ENCODE measurements at places on chromosomes 2 and 18. TPM values are rescaled to one million over a fixed set of nuclear protein-coding genes. Genes with fewer than 3 reads are reported as not detected.

STPG4 gene
- not detected for total RNA-seq

SERPINB12 gene
- total RNA-seq = not detected

HNMT gene
- 0.78 TPM for total RNA-seq

AGPS gene
- 23.9 TPM for total RNA-seq

IL1A gene
- not detected for total RNA-seq

GALNT5 gene
- not detected for total RNA-seq

GCKR gene
- total RNA-seq = not detected

KCNS3 gene
- not detected for total RNA-seq

LINC00305 gene
- total RNA-seq = not detected

TTN gene
- total RNA-seq = 27.5 TPM

IGFBP5 gene
- not detected for total RNA-seq

PRSS56 gene
- not detected for total RNA-seq

GAREM2 gene
- 4.3 TPM for total RNA-seq

WNT6 gene
- total RNA-seq = not detected

TMEM200C gene
- total RNA-seq = not detected

APOB gene
- not detected for total RNA-seq

EN1 gene
- total RNA-seq = not detected

ZSCAN30 gene
- total RNA-seq = 9.6 TPM

NOL4 gene
- not detected for total RNA-seq

FN1 gene
- total RNA-seq = 0.41 TPM

CRYGD gene
- total RNA-seq = not detected

DSC3 gene
- not detected for total RNA-seq

CYP1B1 gene
- total RNA-seq = 0.14 TPM

HOXD4 gene
- total RNA-seq = not detected

GPC1 gene
- 0.98 TPM for total RNA-seq

SH3YL1 gene
- total RNA-seq = 61.9 TPM

SERPINB3 gene
- not detected for total RNA-seq

KLF7 gene
- total RNA-seq = 96.9 TPM

ELOA2 gene
- not detected for total RNA-seq

MYO7B gene
- 0.05 TPM for total RNA-seq

PAX8 gene
- total RNA-seq = 0.36 TPM

COLEC11 gene
- not detected for total RNA-seq

TTR gene
- total RNA-seq = not detected

CHRND gene
- not detected for total RNA-seq

ARHGEF4 gene
- total RNA-seq = 4.1 TPM

ECEL1 gene
- total RNA-seq = not detected

ZNF521 gene
- not detected for total RNA-seq

PLGLB2 gene
- 1.6 TPM for total RNA-seq

ACVR1C gene
- 5.2 TPM for total RNA-seq

PLEK gene
- total RNA-seq = 6.3 TPM

TMEM247 gene
- not detected for total RNA-seq

ASPRV1 gene
- 0.96 TPM for total RNA-seq

RIT2 gene
- total RNA-seq = not detected

Measured in CD4-positive, alpha-beta T cell (primary cell).